ENCODE measurements at places on chromosomes 12 and 14. TPM values are rescaled to one million over a fixed set of nuclear protein-coding genes. Genes with fewer than 3 reads are reported as not detected.
A peak's percentile ranks its signal among the peaks of the same experiment; 100 is the strongest.

- DNase-seq, result no peak
Observed at GRCh38 chr12:50820177-50820576, 22.5 kb upstream of the TMPRSS12 start.

MCRS1 gene
- polyA plus RNA-seq, result 77.8 TPM

DNA sequence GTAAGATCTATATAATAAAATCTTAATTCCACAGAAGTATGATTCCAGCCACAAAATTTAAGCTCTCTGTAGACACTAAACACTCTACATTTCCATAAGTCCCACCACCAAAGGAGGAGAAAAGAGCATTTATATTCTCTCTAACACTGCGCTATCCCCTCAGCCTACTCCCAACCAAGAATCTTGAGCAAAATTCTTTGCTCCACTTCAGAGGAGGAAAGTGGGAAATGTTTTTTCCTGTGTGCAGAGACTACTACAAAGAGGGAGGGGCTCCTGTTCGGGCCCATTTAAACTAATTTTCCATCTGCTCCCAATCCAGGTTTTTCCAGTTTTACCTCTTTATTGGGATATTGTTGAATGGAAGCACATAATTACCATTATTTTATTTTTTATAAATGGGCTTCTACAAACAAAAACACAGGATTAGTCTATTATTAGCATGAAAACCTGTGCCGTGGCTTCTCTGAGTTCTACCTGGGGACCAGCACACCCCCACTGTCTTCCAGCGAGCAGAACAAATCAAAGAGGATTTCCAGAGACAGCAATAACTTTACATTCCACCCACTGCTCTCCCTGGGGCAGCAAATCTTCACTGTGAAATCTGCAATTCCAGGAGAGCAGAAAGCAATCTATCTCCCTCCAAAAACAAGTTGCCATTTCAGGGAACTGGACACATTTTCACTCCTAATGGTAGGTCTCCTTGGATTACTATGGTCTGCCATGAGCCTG is 174.0 kb downstream of the DAD1 start:
- DNase-seq, result no peak

DNA sequence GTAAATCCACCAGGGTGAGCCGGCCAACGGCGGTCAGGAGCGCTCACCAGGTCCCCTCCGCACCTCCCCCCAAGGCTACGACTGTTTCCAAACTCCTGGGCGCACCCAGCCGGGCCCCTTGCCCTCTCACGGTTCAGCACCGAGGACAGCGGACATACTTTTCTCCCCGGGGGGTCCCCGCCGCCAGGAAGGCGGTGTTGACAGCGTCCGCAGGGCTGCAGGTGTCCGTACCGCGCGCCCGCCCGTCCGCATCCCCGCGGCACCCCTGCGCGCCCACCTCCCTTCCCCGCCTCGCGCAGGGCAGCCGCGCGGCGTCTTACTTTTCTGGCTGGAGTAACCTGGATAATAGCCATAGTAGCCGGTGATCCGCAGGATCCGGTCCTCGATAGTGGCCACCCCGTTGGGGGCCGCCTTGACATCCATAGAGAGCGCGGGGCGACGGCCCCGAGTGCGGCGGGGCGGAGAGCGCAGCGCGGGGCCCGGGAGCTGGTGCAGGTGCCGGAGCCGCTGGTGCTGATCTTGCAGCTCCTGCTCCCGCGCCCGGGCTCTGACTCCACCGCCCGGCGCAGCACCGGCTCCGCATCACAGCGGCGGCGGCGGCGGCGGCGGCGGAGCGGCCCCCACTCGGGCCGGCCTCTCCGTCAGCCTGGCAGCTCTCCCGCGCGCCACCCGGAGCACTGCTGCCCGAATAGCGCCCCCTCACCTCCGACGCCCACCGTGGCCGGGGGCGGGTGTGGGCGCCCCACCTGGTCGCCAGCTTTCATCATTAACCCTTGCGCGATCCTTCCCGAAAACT is at the start of gene SLC35F4:
SLC35F4 (minus strand) TSS at position 690 of the 796 bp plus-strand sequence.
- DNase-seq, result peak; percentile 66

DNA sequence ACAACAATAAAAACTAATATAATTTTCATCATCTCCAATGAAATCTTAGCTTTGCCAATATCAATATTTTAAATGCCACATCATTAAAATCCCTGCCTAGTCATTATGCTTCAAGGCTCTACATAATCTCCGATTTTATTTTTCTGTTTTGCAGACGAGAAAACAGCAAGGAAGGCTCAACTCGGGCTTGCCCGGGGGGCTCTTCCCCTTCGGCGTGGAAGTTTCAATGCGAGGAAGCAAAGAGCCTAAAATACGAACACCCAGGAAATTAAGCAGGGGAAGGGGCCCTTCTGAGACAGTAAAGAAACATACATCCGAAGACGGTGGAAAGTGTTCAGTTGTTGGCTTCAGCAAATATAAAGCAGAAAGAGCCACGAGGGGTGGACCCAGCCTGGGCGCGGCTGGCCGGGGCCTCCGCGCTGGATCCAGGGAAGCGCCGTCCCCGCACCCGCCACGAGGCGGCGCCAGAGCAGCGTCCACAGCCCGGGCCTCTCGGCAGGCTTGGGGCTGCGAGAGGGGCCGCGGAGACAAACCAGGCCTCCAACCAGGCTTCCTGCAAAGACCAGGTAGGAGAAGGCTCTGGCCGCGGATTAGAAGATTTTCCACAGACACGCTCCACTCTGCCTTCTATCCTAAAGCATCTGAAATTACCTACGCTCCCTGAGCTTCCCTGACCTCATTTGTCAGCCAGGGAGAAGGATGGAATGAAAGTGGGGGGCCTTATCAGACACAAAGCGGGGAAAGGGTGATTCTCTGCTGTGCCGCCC is 77.2 kb downstream of the SERPINA3 start:
- DNase-seq, result peak; percentile 31

DNA sequence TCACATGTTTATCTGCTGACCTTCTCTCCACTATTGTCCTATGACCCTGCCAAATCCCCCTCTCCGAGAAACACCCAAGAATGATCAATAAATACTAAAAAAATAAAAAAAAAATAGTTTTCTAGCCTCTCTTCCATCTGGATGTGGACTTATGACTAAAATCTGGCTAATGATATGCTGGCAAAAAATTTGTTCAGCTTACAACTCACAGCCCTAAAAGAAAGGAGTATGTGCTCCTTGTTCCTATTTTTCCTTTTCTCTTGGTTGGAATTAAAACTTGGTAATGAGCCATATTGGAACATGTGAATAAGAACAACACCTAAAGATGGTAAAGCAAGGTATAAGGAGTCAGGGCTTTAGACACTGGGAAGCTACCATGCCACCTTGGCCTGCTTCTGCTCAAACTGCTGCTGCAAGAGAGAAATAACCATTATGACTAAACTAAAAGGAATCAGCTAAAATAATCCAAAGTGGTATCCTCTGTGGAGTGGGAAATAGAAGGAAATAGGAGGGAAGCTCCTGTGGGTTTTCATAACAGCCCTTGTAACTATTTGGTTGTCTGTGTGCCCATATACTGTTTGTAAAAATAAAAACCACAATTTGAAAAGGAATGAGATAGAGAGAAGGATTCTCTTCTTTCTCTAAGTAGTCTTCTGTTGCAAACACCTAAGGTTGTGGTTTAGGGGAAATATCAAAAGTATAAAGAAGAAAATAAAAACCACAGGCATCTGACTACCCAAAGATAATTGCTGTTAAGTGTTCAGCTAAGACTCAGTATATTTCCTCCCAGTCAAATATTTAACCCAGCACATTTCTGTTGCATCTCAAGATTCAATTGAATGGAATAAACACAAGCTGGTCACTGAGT is 53.8 kb downstream of the SDR9C7 start:
- no peak for DNase-seq

- no peak for DNase-seq
Observed at GRCh38 chr14:100882991-100883788, 20.3 kb downstream of the RTL1 start.

GRCh38 chr12:4653257-4653656 is 4.3 kb downstream of the NDUFA9 start:
- no peak for DNase-seq

SOX5 gene
- 7.1 TPM for polyA plus RNA-seq

DNA sequence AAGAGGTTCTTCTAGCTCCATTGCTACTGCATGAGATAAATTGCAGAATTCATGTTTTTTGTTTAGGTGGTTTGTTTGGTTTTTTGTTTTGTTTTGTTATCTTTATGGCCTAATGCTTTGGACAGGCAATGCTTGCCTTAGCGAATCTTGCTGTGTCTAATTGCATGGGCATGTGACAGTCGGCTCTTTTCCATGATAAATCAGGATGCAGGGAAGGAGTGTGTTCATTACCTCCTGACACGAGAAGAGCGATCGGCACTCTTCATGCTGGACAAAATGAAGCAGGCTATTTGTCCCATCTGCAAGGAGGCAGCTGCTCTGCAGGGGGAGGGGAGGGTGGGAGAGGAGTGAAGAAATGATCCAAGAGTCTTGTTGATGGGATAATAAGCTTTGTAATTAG is 6.5 kb downstream of the CCDC60 start:
- DNase-seq, result no peak

GRCh38 chr14:76887191-76887590 is 61.0 kb downstream of the LRRC74A start:
- no peak for DNase-seq

- no peak for DNase-seq
Observed at GRCh38 chr12:47356129-47356700, 276.5 kb upstream of the AMIGO2 start.

DNA sequence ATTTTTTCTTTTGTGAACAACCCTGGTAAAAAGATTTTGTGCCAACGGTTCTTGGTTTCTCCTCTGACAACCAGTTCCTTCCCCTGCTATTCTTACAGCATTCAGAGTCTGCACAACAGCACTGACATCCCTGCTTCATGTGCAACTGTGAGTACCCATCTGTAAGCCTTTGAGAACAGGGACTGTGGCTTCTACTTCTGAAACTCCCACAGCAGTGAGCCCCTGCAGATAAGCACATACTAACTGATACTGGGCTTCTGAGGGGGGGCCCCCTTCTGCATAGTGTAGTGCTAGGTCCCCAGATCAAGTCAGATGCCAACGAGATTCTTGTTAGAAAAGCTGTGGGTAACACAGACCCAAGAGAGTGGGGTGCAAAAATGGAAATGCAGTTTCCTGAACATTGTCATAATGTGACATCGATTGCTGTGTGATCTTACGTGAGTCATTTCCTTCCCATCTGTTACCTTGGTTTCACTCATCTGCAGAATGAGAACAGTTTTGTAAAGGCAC is 11.1 kb upstream of the NINJ2 start:
- DNase-seq, result no peak

DNA sequence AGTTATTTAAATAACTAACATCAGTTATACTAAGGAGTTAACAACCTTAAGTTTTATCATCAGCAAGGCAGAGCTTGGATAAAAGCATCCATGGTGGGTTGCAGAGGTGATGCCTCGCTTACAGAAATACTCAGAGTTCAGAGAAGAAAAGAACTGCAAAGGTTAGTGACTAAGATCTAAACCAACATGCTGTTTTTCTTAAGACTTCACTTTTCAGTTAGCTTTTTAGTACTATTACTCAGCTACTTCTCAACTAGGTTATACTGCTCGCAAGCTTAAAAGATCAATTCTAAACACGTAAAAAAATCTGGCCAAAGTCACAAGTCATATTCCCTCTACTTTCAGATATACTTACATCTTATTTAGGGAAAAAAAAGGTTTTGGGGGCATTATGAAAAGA is 2.8 kb downstream of the PPP1CC start:
- DNase-seq, result no peak

- no peak for DNase-seq
Observed at GRCh38 chr14:89618330-89618708, 201.3 kb upstream of the FOXN3 start.

- no peak for DNase-seq
Observed at GRCh38 chr12:14283489-14284144, 81.9 kb upstream of the ATF7IP start.

- DNase-seq, result peak; percentile 8
Observed at GRCh38 chr12:80269803-80270552, 170.6 kb downstream of the OTOGL start.

DNA sequence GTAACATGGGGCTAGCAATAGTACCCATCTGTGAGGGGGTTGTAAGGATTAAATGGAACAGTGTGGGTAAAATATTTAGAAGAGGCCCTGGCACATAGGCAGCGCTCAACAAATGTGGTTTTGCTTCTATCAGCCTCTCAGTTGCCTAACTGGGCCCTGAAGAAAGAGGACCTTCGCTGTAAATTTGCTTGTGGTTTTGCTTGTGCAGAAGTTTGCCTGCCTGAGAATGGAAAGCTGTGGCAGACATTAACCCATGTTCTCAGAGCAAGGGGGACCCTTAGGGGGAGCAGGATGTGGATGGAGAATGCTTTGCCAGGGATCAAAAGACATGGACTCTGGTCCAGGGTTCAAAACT is 160.1 kb downstream of the BRMS1L start:
- DNase-seq, result no peak

CABP1 gene
- polyA plus RNA-seq, result 3.9 TPM

- no peak for DNase-seq
Observed at GRCh38 chr12:64903479-64904152, 79.2 kb downstream of the TBC1D30 start.

- no peak for DNase-seq
Observed at GRCh38 chr12:24937553-24938244, 11.2 kb downstream of the BCAT1 start.

- no peak for DNase-seq
Observed at GRCh38 chr12:96240656-96241055, 46.5 kb downstream of the ELK3 start.

- DNase-seq, result no peak
Observed at GRCh38 chr12:32887058-32887457, 9.5 kb downstream of the PKP2 start.
